Stimulated activated CD4-positive, alpha-beta T cell treated with anti-CD3 and anti-CD28 coated beads, TNF-alpha, amount 100 ng/mL, for 48 hours (primary cell): ENCODE measurements at places on chromosomes 16 and 17.
A peak's percentile ranks its signal among the peaks of the same experiment; 100 is the strongest.

GRCh38 chr16:88764913-88765349 is 20.1 kb downstream of the PIEZO1 start:
- no peak for DNase-seq

GRCh38 chr17:65130832-65131231 is 6.3 kb upstream of the RGS9 start:
- no peak for DNase-seq

DNA sequence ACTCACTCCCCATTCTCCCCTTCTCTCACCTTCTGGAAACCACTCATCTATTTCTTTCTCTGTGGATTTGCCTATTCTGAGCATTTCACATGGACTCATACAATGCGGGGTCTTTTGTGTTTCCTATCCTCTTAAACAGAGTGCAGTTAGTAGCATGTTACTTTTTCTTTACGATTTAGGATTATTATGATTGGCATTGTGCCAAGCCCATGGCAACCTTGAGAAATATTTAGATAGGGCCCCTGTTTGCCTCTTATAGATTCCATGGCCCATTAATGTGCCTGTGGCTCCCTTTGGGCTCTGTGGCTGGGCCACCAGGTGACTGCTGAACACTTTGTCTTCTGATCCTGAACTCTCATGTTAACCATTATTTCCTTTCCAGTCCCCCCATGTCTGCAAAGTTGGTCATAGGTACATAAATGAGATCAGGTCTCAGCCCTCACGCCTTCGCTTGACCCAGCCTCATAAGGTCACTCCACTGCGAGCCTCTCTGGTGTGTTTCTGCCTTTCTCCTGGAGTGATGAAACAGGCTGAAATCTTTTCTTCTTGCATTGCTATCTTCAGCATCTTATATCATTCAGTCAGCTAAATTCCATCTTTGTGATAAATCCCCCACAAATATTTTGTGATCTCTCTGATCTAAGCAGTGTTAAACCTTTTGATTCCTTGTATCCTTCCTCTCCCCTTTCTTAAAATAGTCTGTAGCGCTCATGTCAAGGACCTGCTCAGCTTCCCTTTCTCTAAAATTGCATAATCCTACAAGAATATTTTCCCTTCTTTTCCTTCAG is 44.0 kb downstream of the MYH3 start:
- no peak for DNase-seq

DNA sequence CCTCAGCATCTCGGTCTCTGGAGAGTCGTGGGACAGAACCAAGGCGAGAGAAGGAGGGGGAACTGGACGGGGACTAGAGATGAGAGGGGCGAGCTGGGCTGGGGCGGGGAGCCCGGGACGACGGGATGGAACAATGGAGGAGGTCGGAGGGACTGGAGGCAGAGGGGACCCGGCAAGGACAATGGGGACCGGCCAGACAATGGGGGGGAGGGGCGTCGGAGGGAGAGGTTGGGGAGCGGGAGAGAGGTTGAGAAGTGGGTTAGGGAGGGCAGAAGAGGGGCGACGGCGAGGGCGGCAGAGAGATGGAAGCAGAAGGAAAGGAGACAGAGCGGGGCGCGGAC is 719 bp downstream of the NGFR start:
- DNase-seq, result no peak

GRCh38 chr17:6574687-6575595 is 18.6 kb upstream of the PITPNM3 start:
- peak; percentile 25 for DNase-seq

DNA sequence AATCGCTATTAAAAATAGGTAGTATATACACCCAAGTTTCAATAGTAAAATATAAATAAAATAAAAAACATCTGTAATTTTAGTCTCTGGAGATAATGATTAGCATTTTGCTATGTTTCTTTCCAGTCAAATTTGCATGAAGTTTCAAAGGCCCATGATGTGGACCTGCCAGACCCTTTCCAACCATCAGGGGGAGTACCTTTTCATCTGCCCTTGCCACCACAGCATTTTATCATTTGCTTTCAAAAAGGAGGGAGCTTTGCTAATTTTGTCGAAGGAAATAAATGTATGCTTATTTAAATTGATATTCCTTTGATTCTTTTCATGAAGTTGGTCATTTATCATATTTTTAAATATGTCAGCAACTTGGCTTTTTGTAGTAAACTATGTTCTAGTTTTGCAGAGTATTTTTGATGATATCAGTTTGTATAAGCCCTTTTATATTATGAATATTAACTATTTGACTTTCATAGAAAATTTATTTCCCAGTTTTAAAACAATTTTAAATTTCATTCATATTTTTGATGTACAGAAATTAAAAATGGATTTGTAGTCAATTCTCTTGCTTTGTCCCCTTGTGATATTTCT is 115.2 kb upstream of the NETO2 start:
- DNase-seq, result no peak

- no peak for DNase-seq
Observed at GRCh38 chr16:82633964-82634600, 7.3 kb downstream of the CDH13 start.

DNA sequence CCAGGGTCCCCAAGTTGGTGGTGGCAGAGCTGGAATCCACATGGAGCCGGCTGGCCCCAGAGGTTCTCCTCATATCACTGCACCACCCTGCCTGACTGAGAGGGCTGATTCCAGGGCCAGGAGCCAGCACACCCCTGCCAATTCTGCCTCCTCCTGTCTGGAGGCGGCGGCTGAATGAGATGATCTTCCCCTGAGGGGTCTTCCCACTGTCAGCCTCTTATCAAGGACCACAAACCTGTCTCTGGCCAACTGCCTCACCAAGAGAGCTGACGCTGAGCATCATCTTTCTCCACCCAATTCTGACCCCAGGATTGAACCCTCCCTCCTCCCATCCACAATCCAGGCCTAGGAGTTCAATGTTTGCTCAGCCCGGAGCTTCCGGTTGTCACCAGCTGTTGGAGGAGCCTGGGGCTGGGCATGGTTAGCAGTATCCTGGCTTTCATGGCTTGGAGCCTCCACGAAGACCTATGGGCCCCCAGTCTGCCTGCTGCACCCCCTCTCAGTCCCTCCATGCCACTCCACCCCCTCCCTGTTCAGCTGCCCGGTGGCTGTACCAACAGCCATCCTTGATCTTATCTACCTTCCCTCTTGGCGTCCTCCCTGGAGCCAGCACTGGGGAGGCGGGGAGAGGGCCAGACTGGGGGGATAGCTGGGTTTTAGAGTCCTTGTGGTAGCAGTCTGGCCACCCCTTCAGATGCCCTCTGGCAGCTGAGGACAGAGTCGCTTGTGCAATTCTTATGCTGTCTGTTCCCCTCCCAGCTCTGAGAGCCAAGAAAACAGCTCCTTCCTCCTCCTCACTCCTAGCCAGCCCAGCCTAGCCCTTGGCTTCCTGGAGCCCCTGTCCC is 25.6 kb downstream of the ABCC3 start:
- DNase-seq, result no peak

- no peak for DNase-seq
Observed at GRCh38 chr17:52128721-52129120, 29.8 kb downstream of the CA10 start.

DNA sequence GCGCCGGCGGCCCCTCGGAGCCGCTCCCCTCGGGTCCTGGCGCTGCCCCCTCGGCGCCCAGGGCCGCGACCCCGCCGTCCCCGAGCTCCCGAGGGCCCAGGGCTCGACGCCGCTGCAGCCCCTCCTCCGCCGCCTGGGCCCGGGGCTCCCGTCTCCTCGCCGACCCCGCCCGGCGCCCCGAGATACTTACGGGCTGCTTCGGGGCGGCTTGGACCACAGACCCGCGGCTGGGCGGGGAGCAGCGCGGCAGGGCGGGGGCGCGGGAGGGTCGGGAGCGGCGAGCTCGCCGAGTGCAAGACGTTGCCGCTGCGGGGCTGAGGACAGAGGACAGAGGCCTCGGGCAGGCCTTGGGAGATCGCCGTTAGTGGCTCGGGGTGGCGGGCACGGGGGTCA is 290 bp downstream of the TOB1 start:
- no peak for DNase-seq

DNA sequence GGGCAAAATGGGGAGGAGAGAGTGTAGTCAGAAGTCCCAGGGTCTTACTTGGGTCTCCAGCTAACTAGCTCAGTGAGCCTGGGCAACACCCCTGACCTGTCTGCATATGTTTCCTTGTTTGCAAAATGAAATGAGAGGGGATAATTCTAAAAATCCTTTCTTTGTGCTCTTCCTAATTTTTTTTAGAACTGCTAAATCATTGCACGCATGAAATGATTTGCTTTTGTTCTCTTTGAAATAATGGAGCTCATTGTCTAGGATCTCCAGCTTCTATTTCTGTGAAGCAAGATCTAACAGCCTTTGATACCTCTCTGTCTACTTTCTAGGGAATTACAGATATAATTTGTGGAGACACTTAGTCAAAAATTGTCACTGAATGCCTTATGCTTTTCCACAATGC is 181.3 kb downstream of the CDH13 start:
- DNase-seq, result no peak

DNA sequence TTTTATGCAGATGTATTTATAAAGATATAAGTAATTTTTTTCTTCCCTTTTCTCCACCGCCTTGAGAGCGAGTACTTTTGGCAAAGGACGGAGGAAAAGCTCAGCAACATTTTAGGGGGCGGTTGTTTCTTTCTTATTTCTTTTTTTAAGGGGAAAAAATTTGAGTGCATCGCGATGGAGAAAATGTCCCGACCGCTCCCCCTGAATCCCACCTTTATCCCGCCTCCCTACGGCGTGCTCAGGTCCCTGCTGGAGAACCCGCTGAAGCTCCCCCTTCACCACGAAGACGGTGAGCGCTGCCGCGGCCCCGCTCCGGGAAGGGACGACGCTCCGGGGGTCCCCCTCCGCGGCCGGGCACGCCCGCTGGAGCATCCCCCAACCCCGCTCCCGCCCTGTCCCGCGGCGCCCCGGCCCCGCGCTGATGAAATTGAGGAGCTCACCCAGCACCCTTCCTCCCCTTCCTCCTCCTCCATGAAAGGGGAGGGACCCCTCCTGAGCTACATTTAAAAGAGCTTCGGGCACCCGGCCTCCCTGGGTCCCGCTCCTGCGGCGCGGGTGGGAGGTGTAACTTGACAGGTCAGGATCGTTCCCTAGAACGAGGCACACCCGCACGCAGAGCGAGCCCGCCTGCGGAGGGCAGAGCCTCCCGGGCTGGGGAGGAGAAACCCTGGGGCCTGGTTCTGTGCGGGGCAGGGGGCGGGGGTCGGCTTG is 706 bp downstream of the HLF start:
- DNase-seq, result no peak

- DNase-seq, result no peak
Observed at GRCh38 chr17:27443491-27443890, 12.8 kb upstream of the KSR1 start.

DNA sequence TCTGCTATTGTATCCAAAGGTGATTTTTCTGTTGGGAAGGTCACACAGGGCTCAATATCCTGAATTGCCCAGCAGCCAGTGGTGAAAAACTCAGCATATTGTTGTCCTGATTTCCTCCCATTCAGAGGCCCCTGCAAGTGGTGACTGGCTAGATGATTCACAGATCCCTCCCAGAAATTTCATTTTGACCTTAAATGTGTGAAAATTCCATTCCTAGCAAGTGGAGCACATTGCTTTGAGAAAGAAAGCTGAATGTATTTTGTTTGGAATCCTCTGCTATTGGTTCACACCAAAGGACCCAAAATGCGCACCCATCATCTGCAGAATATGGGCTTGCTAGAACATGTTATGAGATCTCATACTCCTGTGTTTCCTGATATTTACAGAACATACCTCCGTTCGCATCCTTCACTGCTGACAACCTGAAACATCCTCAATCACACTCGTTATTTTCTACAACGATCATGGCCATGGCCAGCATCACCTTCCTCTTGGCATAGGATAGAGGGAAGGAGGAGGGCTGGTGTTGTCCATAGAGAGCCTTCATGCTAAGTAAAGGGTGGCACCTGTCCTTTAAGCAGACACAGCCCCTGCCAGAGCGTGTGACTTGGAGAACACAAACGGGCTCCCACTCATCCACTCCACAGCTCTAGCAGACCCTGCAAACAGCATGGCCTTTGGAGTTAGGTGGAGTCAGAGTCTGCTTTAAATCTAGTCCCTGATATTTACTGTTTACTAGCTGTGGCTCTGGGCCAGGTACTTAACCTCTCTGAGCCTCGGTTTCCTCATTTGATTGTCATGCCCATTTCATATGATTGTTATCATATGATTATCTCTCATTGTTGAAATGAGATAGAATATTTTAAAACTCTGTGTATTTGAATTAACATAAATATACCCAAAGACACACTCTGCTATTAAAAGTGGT is 30.4 kb upstream of the NFAT5 start:
- no peak for DNase-seq

DNA sequence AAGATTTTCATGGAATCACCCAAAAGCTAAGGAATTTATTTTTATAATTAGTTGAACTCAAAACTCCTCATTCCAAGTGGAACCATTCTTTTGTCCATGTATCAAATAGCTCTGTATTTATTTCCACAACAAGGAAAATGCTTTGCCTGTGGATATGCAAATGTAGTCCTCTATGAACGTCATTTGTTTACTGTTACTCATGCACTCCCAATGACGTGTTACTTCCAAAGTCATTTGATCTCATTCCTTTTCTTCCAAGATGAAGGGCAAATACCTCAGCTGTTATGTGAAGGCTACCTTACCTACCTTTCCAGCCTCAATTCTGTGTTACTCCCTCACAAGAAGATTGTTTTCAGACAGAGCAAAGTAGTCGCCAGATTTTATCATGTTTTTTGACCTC is 83.7 kb downstream of the ITFG1 start:
- DNase-seq, result no peak

DNA sequence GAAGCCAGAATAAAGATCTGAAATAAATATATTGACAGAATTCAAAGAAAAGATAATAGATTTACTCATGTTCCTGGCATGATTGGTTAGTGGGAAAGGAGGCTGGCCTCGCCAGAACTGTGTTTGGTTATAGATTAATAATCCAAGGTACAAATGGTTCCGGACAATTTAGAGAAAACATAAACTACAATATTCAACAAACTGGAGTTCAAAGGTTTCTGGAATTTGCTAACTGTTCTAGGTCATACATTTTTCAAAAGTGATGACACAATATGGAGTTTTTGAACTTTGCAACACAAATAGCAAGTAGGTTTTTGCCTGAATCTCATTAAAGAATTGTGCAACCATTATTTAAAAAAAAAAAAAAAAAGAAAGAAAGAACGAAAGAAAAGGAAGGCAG is 251.7 kb upstream of the SALL1 start:
- no peak for DNase-seq

- no peak for DNase-seq
Observed at GRCh38 chr17:3512505-3513171, 36.8 kb downstream of the ASPA start.

GRCh38 chr16:7470344-7470743 is 137.7 kb downstream of the RBFOX1 start:
- no peak for DNase-seq

DNA sequence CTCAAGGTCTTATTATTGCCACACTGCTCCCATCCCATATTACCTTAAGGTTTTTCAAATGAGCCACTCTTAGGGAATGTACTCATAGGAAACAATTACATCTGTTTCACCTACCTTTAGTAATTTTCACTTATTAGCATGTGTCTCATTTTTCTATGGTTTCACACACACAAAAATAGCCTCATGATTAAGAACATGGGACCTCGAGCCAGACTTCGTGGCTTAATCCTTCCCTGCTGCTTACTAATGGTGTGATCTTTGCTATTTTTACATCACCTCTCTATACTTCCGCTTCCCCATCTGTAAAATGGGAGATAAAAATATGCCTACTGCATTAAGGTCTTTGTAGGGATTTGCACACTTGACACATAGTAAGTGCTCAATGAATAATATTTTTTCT is 38.5 kb downstream of the OTOA start:
- no peak for DNase-seq

GRCh38 chr17:45700171-45701090 is 83.7 kb upstream of the CRHR1 start:
- no peak for DNase-seq

GRCh38 chr17:61000911-61001310 is 323.3 kb downstream of the BCAS3 start:
- DNase-seq, result no peak

- DNase-seq, result no peak
Observed at GRCh38 chr17:27862004-27862403, 31.2 kb downstream of the LYRM9 start.
